Fibroblast of skin of scalp (primary cell): ENCODE measurements at places on chromosomes 13 and 19.
A peak's percentile ranks its signal among the peaks of the same experiment; 100 is the strongest.

GRCh38 chr13:110932588-110932987 lies 17.7 kb upstream of the ANKRD10 start:
- no peak for DNase-seq

DNA sequence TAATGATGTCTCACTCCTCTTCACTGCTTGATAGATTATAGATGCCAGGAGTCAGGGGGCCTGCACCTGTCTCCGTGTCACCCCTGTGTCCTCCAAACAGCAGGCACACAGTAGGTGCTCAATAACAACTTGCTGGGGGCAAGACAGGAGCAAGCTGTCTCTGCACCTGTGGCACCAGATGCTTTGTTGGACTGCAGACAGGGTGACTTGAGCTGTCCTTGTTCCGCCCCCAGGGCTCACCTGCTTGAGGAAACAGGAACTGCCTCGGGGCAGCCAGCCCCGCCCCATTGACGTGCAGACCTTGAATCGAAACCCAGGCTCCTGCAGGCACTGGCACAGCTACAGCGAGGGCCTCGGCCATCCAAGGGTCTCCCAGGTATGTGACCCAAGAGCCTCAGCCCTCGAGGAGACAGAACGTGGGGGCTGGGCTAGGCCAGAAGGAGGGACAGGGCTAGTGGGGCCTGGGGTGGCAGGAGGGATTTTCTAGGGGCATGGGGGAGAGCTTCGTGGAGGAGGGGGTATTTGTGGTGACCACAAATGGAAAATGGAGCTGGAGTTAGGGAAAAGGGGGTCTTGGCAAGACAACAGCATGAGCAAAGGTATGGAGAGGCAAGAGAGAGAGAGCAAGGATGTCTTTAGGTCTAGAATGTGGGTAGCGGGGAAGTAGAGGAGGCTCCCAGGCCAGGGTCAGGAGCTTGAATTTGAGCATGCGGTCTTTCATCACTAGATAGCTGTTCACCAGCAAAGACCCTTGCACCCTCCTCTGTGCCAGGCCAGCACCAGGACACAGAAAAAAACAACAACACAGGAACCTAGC lies at the start of gene HSH2D:
Gene HSH2D (plus strand): TSS at position 287 of the 817 bp plus-strand sequence. CDS start 5,066 bp downstream, outside the sequence.
- no peak for DNase-seq

DNA sequence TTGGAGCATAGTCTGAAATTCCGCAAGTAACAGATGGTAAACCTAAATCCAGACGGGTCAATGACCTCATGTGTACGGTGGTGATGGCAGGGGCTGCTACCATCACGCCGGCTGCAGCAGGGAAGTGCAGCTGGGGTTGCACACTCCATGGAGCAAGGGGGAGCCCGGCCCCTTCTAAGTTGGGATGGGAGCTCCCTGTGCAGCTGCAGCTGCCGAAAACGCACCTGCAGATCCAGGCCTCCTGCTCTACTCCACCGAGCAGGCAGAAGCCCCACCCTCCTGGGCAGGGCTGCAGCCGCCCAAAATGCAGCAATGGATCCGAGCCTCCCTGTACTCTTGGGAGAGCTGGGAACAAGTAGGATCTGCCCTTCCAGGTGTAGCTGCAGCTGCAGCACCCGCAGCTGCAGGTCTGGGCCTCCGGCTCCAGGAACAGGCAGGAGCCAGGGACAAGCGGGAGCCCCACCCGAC lies 25.5 kb downstream of the KBTBD6 start:
- no peak for DNase-seq

DNA sequence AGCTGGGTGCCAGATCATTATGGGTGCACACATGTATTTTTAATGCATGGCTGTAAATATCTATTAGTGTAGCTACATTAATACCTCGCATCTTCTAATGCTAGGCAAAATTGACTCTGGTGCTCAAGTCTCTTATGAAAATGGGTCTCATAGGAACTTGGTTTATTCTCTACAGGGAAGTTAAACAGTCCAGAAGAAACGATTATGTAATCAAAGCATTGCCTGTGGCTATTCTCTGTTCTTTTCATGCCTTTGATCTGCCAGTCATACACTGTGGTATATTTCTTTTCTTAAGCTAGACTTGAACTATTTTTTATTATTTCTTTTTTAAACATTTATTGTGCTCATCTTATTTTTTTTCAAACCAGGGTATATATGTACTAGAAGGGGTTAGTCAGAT lies 1015.0 kb downstream of the SLITRK1 start:
- no peak for DNase-seq

- no peak for DNase-seq
These were observed 2.1 kb upstream of the RAD23A start for GRCh38 chr19:12943437-12944044.

- DNase-seq = no peak
These were observed 12.4 kb upstream of the ELAVL1 start for GRCh38 chr19:8017808-8018207.

DNA sequence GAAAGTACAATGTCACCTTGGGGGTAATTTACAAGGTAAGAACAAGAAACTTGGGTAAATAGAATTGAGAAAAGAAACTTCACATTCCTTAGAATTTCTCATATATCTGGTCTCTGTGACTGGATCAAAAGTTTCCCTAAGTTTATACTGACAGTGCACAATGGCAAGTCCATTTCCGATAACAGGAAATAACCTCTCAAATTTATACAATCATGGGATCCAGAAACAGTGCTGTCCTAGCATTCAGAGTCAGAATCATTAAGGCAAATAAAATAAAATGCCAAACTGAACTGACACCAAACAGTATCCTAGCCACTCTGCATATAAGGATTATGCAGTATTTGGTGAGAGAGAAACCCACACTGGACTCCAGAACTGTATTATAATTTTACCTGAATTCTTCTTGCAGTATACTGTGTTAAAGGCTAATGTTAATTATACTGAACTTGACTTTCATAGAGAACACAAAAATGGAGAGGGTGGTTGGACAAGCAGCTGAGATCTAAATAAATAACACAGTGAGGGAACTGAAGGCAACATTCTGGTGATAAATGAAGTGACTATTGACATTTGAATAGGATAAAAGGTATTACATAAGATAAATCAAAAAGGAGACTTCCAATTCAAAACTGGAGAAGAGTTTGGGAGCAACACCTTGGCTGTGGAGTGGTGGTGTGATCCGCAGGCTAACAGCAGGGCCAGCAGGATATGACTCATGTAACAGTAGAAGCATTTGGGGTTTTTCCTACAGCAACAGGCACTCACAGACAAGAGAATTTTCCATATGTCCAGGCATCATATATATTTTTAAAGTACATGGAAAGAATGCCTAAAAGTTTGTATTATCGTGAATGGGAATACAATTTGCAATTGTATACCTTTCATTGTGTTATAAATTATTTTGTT lies 932.5 kb upstream of the MIR17HG start:
- peak; percentile 66 for DNase-seq

DNA sequence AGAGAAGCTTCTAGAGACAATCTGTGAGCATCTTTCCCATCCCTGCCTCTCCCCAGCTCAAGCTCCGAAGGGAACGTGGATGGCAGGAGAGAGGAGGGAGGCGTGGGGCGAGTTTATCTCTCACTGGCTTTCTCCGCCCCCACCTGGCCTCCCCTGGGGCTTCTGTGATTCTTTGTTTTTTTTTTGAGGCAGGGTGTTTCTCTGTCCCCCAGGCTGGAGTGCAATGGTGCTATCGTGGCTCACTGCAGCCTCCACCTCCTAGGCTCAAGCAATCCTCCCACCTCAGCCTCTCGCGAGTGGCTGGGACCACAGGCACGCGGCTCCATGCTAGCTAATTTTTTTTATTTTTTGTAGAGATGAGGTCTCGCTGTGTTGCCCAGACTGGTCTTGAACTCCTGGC lies 23.0 kb downstream of the EFNA2 start:
- DNase-seq = no peak

DNA sequence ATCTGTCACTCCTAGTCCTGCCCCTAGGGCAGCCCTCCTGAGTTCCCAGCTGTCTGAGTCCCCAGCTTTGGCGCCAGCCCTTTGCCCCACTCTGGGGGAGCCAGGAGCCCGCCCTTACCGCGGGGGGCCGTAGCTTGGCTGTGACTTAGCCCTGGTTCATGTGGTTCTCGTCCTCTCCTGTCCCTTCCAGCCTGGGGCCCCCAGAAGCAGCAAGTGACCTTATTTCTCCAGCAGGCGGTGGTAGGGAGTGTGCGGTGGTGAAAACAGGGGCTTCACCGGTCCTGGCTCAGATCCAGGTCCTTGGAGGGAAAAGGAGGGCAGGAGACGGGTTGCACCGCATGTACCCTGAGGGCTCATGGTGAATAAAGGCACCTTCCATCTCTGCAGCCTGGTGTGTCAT lies 7.9 kb downstream of the GIPC3 start:
- DNase-seq = no peak
